NCI-H2081 treated with DMSO at 0.1 percent for 48 hours (cell line): ENCODE measurements at places on chromosomes 5 and 9.

DNA sequence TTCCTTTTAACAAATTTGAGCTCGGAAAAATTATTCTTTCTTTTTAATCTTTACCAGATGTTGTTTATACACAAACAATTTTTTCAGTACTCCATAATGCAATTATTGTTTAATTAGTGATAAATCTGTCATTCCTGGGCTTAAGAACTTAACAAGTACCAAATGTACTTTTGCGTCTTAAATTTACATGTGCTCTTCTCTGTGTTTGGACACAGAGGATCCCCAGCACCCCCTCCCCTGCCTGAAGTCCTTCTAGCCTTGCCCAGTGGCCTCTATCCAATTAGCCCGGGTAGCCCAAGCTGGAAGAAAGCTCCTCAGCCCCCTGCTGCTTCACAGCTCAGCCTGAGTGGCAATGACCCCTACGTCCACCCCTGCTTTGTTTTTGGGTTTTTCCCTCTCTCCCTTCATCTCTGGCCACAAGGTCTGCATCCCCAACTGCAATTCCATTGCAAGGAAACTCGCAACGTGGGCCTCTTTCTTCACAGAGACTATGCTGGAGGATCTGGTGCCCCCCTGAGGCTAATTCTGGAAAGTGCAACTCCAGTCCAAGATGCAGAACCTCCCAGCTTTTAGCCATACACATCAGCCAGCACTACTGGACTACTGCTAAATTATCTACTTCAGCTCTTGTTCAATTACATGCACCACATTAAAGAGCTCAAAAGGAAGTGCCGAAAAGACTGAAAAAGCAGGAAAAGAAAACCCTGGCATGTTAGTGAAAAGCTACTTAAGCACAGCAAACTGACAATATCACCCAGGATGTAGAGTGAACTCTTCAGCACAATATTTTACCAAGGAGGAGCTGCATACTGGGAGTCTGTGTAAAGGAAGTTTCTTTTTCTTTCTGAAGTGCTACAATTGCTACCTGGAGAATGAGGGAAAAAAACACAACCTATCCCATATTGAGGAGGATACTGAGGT lies 186.2 kb downstream of the FANCC start:
- no peak for DNase-seq

DNA sequence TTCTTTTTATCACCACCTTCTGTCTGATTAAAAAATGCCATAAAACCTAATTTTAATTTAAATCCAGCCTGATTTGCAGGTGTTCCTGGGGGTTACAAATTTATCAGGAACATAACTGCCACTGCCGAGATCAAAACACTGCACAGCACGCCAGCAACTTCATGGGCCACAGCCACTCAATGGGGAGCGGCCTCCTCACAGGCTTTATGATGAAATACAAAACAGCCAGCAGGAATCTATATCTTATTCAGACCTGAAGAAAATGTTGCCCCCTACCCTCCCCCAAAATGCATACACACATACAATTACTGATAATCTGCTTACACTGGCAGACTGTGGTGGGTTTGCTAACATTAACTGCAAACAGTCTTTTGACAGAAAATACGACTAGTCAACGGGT lies 151.7 kb upstream of the POU5F2 start:
- peak; percentile 68 for DNase-seq

- no peak for DNase-seq
Observed at GRCh38 chr9:135363596-135363995, 116.0 kb upstream of the PPP1R26 start.

GRCh38 chr5:73722231-73722630 lies 96.2 kb downstream of the ARHGEF28 start:
- DNase-seq = no peak

- DNase-seq = no peak
Observed at GRCh38 chr9:28820741-28821140, 1247.5 kb upstream of the C9orf72 start.

DNA sequence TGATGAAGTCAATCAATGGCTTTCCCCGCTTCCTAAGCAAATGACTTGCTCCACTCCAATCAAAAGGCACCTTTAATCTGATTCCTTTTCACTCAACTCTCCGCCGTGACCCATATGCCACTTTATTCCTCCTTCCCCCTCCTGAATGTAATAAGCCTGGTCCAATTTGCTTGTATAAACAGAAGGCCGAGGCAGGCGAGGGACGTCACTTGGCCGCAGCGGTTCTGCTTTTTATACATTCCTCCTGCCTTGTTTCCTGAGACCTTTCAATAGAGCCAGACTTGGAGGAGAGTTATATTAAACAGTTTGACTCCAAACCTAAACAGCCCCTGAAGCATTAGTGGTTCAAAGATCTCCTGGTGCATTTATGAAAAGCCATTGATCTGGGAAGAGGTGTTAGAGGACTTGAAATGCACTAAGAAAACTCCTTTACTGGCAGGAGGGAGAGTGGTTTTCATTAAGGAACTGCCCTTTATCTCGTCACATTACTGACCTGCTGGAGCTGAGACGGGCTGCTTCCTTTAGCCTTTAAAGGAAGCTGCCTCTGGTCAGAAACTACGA lies 273.4 kb downstream of the SLIT3 start:
- no peak for DNase-seq

DNA sequence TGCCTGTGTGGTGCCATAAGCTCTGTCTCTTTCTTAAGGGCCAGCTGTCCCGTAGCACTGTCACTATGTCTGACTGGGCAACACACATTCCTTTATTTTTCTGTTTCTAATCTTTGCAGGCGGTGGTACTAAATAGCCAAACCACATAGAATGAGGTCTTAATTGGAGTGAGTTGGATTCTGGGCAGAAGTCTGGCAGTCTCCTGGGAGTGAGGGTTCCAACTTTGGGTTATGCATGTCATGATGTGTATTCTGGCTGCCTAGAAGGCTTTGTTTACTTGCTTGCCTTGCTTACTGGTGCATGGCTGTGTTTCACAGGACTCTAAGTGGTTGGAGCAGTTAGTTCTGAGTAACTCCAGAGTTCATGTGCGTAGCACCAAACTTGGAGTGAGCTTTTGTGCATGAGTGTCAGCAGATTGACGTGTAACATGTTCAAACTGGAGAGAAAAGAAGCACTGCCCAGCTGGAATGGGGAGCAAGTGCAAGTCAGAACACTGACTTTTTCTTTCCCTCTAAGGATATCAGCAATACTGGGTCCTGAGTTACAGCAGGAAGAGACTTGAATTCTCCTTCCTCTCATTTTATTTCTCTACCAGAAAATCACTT lies 185.8 kb downstream of the PCSK1 start:
- no peak for DNase-seq

DNA sequence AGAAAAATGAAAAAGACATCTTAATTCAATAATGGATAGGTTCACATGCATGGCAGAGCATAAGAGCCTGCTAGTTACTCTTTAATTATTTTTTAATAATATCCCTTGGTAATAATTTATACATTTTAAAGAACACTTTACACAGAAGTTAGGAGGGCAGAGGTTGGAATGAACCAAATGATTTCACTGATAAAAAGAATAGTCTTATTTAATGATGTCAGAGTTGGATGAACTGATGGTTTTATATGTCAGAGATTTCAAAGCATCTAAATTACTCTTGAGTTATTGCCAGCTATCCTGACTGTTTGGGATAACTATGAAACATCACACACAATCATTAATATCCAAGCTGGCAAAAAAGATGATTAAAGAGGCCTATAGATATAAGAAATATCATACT lies 244.8 kb downstream of the CSNK1G3 start:
- DNase-seq = no peak

GRCh38 chr5:6989230-6989629 lies 276.0 kb downstream of the TENT4A start:
- DNase-seq = no peak

DNA sequence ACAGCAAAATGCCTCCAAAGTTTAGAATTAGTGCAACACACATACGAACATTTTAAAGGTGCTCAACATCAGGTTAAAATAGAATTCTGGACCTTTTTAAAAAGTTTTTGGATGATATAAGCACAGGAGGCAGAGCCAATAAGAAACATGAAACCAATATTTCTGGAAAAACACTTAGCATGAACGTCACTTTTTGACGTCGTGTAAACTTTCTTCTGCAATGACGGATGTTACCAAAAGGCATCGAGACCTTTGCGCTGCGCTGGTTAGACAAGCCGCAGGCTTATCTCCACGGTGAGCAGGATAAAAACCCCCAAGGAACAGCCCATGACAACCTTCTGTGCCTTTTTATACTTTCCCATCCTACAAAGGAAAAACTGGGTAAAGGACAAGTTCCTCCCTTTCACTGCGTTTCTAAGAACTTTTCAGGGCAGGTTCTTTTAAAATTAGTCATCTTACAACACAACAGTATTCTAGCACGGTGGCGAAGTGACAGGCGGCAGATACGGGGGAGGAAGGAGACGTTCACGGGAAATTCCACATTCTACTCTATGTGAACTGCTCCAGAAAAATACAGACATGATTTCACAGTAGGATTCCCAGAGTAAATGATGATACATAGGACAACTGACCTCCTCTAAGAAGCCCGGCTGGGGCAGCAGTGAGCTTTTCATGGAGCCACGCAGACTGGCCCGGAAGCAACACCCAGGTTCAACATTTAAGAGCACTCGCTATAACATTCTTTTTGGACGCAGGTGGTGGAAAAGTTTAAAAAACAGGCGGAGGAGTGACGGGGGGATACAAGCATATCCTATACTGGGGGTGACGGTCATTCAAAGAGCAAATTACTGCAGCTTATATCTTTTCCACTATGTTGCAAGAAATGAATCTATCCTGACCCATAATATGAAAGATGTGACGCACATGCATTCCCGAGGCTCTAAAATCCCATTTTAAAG lies 52.4 kb downstream of the USP20 start:
- DNase-seq = no peak

DNA sequence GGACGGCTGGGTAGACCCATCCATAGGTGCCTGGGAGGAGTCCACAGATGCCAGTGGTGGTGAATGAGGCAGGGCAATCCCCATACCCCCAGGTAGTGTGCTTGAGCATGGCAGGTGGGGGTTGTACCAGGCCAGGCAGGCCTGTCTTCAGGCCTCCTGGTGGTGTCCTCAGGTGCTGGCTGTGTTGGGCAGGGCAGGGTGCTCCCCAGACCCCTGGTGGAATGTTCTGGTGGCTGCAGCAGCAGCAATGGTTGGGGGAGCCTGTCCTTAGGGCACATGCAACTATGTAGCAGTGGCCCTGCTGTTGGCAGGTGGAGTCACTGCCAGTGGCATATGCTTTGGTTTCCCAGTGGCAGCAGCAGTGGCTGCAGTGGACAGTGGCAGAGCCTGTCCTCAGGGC lies 10.0 kb downstream of the ALG2 start:
- no peak for DNase-seq

GRCh38 chr9:74078647-74079046 lies 418.5 kb upstream of the RORB start:
- no peak for DNase-seq

- no peak for DNase-seq
Observed at GRCh38 chr5:121963392-121963791, 1.6 kb downstream of the SRFBP1 start.

GRCh38 chr5:2165203-2165602 lies 282.5 kb upstream of the IRX4 start:
- DNase-seq = no peak

DNA sequence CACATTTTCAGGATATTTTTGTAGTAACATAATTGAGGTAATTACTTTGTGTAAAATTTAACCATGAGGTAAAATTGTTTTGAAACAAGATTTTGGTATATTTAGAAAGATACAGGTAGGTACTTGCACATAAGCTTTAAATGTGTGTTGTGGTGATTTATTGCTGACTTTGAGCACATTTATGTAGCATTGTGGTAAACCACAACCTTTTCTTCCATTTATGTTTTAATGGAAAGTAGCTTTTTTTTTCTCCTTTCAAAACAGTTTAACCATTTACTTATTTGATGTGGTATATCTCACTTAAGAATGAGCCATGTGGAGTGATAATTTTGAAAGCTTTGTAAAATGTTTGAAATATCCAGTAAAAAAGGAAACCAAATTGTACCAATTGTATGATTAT lies 35.6 kb downstream of the FCHO2 start:
- DNase-seq = no peak

GRCh38 chr9:15142878-15143534 lies 164.0 kb downstream of the TTC39B start:
- DNase-seq = peak; percentile 18

- no peak for DNase-seq
Observed at GRCh38 chr5:139698490-139699146, 50.5 kb downstream of the CXXC5 start.

- no peak for DNase-seq
Observed at GRCh38 chr5:43096916-43097315, 23.8 kb upstream of the ZNF131 start.

- DNase-seq = no peak
Observed at GRCh38 chr9:105282870-105283621, 38.6 kb downstream of the SLC44A1 start.

- no peak for DNase-seq
Observed at GRCh38 chr9:68697851-68698250, 7.2 kb upstream of the PIP5K1B start.

- no peak for DNase-seq
Observed at GRCh38 chr5:82717738-82718137, 359.5 kb downstream of the TMEM167A start.

- DNase-seq = no peak
Observed at GRCh38 chr9:94014066-94014654, 59.0 kb upstream of the BARX1 start.

DNA sequence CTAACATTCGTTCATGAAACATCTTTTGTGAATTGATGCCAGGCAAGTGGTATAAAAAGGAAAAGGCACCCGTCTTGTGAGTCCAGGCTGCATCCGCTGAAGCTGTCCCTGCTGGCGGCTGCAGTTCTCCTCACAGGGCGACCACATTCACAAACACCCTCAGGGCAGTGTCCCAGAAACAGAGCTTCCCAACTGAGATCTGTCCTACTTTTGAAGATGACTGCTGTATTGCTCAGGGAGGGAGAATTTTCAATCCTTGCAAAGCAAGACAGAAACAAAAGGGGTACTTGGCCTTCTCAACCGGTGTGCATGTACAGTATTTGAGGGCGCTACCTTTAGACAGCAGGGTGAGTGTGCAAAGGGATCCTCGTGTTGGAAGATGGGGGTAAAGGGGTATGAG lies 316.1 kb downstream of the GADD45G start:
- DNase-seq = no peak

DNA sequence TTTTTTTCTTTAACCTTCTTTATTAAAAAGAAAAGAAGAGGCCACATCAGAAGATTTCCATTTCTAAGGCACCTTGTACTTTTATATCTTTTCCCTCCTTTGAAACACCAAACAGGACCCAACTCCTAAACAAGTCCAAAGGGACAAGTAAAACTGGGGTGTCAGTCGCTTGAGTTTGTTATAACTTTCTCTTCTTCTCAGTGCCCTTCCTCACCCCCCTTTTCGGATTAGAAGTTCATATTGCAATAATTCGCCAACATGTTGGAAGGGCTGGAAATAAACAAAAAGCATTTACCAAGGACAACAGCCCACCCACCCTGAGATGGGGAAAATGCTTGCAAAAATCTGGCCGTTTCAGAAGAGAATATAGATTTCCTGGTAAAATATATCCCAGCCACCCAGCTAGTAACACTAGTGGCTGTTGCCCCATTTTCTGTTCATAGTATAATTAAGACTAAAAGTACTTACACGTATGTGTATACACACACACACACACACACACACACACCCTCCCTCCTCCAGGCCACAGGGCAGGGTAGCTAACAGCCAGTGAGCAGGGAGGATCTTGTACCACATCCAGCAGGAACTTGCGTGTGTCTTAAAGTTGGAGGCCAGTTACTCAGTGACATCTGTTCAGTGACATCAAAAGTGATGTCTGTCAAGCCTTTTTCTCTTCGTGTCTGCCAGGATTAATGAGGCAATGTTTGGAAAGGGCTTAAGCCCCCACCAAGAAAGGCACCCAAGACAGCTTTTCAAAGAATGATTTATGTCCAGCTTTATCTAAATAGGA lies 149.1 kb upstream of the KLF4 start:
- no peak for DNase-seq
